ENCODE measurements at places on chromosomes 1 and 21.

DNA sequence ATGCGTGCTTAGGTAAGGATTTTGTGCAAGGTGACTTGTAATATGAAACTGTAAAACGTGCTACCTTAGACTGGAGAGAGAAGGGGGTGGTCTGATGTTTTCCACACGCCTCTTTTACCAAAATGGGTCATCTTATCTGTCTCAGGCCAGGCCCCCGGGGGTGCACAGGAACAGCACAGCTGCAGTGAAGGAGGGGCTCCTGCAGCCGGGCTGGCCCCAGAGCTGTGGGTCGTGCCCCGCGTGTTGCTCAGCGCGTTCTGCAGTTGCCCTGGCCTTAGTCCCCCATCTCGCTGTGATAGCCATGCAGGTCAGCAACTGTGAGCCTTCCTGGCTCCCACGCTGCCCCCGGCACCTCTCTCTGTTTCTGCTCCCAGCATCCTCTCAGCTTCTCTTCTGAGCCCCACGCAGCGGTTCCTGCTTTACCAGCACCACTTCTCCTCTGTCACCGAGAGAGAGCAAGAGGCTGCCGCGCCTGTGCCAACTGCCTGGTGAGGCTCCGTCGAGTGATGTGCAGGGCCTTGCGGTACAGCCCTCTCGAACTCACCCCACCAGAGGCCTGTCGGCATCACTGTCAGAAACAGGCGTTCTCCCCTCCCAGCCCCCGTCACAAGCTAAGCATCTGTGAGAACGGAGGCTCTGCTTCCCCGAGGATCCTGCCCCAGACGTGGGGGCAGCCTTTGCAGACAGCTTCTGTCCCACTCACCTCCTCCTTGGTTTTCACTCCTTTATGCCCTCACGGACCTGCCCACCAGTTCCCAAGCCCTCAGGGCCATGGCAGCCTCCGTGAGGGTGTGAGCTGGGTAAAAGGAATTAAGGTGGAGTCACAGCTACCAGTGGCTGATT is 73.3 kb downstream of the ADARB1 start:
- no peak for DNase-seq

DNA sequence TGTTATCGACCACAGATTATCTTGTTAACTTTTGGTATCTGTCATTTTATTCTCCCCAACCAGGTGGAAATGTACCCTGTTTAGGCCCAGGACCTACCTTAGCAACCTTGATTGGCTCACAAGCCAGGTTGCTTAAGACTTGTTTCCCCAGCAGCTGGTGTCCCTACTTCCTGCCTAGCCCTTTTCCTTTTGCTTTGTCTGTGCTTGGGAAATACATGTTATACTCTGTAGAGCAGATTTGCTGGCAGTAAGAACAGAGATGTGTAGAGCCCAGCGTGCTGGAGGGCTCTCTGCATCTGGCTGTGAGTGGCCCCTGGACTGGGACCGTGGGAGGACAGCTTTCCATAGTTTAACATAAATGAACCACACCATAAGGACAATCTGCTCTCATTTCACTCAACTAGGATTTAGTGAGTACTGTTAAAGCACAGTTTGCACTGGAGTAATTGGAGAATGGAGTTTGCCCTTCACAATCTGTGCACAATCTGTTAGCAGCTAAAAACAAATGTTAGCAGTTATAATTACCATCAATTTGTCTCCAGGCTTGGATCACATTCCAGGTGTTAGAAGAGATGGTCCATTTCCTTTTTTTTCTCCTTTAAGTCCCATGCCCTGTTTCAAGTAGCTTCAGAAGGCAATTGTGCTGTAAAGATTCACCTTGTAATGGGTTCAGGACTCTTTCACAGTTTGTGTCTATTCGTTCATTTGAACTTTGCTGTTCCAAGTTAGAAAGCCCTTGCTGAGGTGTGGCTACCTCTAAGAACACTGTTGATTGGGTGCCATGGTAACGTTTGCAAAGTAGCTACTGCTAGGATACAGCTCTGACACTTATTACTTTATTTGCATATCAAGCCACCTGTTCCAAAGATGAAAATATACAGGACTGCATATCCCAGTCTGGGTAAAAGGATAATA is at the start of gene APOBEC4:
APOBEC4 (minus strand) TSS at position 770 of the 915 bp plus-strand sequence. CDS start 4,535 bp downstream, outside the sequence.
- no peak for DNase-seq

DNA sequence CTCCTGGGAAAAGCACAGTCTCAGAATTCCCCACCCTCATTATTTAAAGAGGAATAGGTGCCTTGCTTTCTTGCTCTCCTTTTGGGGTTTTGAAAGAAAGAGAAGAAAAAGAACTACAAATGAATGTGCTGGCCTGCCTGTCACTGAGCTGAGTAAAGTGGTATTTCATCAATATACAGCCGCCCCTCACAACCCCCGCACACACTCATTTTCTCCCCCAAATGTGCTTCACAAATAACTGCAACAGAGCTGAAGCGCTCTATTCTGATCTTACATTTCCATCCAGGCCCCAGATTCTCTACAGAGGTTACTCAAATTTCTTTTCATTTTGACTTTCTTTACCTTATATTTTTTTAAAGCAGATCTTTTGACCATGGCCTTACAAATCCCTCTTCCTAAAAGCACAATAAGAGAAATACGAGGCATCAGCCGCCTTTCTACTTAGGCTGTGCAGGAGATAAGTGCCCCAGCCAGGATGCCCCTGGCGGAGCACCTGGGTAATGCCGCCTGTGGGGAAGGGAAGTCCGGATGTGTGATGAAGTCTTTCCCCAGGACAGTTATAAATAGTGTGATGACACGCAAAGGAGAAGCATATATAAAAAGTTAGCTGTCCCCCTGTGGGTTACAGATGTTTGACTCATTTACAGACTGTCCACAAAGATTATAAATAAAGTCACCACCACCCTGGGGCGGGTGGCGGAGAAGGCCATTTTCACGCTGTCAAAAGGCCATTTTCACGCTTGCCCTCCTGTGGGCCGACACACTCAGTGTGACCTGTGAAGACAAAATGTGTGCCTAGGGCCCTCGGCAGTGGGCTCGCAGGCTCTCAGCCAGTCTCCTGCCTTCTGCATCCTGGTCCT is 6.5 kb downstream of the KCNN3 start:
- peak; percentile 73 for DNase-seq

GRCh38 chr21:35646606-35647005 is 413.7 kb downstream of the SETD4 start:
- DNase-seq: no peak

DNA sequence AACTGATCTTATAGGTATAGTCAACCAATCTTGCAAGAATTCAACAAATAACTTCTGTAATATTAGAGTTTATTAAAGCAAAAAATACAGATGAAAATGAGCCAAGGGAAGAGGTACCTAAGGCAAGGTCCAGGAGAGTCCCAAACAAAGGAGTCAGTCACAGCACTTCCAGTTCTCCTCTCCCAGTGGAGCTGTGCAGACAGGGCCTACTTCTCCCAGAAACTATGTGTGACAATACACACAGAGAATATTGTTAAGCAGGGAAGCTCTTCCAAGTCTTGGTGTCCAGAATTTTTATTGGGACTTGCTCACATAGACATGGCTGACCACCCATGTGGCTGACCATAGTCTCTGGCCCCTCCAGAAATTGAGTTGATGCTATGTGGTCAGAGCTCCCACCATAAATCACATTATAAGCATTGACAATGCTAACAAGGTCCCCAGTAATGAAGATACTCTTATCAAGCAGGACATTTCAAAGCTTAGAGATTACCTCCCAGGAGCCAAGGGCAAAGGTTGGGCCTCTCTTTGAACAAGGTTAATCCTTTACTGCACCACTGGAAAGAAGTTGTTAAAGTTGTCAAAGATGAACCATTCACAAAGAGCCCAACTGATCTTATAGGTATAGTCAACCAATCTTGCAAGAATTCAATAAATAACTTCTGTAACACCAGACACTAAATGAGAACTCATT is 3.5 kb upstream of the CD244 start:
- no peak for DNase-seq

- no peak for DNase-seq
Measured at GRCh38 chr1:218703836-218704235, 358.7 kb downstream of the TGFB2 start.
